ENCODE measurements at places on chromosomes 2 and 18.

GRCh38 chr2:171072164-171072563, 88.5 kb downstream of the TLK1 start:
- H3K27ac ChIP-seq = no peak overlapping the region
- DNase-seq = no peak
- no peak overlapping the region for H3K4me3 ChIP-seq
- peaks cover 10% of the 10 kb centered on the region for H3K36me3 ChIP-seq
- no peaks in the 10 kb centered on the region for H3K4me1 ChIP-seq
- no peaks in the 10 kb centered on the region for H3K27me3 ChIP-seq

GRCh38 chr2:8021921-8022320, 659.9 kb upstream of the ID2 start:
- no peaks in the 10 kb centered on the region for H3K36me3 ChIP-seq
- no peak overlapping the region for H3K4me3 ChIP-seq
- no peaks in the 10 kb centered on the region for H3K4me1 ChIP-seq
- H3K27me3 ChIP-seq = no peaks in the 10 kb centered on the region
- DNase-seq = no peak
- no peak overlapping the region for H3K27ac ChIP-seq

GRCh38 chr2:159053161-159054031, 85.0 kb downstream of the TANC1 start:
- H3K36me3 ChIP-seq = no peaks in the 10 kb centered on the region
- DNase-seq = no peak
- H3K27ac ChIP-seq = no peak overlapping the region
- peaks cover 19% of the 10 kb centered on the region for H3K4me1 ChIP-seq

DNA sequence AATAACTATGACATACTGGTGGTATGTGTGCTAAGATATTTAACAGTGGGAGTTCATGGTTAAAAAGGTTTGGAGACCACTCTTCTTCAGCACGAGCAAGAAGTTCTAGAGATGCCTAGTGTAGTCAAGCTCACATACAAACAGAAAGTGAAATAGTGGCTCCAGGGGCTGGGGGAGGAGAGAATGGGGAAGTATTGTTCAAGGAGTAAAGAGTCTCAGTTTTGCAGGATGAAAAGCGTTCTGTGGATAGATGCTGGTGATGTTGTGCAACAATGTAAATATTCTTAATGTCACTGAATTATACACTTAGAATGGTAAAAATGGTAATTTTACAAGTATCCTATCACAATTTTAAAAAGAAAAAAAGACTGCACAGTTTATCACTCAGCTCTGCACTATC, 29.0 kb upstream of the EPAS1 start:
- DNase-seq = no peak
- H3K27ac ChIP-seq = no peak overlapping the region
- no peaks in the 10 kb centered on the region for H3K27me3 ChIP-seq
- no peak overlapping the region for H3K4me3 ChIP-seq

DNA sequence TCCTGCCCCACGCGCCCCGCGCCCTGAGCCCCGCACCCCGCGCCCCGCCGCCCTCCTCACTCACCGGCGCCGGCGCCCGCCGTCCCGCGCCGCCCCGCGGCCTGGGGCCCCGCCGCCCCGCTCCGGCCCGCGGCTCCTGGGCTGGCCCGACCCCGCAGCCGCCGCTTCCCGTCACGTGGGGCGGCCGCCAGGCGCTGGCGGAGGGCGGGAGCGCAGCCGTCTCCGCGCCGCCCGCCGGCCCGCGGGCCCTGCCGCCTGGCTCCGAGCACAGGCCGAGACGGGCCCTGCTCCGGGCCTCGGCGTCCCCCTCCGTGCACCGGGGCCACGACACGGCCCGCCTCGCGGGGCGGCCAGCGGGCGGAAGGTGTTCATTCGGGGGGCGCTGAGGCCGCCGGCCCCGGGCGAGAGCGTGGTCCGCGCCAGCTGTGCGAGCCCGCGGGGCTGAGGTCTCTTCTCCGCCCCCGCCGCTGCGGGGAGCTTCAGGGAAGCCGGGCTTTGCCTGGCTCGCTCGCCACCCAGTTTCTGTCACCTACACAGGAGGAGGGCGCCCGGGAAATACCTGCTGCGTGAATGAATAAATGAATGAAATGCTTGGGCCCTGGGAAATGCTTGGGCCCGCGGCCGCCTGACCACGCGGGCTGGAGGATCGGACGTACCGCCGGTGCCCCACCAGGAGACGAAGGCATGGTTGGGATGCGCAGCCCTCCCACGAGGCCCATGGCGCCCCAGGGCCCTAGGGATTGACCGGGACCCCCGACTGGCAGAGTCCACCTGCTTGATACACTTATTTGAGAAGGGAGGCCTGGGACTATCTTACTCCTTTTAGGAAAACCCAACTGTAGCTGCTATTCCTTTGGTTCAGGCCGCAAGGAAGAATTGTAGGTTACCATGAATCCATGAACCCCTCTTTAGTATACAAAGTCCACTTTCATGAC, at the start of gene TGFBRAP1:
Gene TGFBRAP1 (minus strand): TSS at position 175 of the 935 bp plus-strand sequence. CDS start 21,434 bp downstream, outside the sequence.
- peaks cover 6% of the 10 kb centered on the region for H3K4me1 ChIP-seq

Measured in neural progenitor cell (in vitro differentiated cells).